Hepatic stellate cell (primary cell): ENCODE measurements at places on chromosomes 4 and X.
A peak's percentile ranks its signal among the peaks of the same experiment; 100 is the strongest.

GRCh38 chrX:152600853-152601633 is 36.7 kb upstream of the GABRQ start:
- DNase-seq, result no peak

DNA sequence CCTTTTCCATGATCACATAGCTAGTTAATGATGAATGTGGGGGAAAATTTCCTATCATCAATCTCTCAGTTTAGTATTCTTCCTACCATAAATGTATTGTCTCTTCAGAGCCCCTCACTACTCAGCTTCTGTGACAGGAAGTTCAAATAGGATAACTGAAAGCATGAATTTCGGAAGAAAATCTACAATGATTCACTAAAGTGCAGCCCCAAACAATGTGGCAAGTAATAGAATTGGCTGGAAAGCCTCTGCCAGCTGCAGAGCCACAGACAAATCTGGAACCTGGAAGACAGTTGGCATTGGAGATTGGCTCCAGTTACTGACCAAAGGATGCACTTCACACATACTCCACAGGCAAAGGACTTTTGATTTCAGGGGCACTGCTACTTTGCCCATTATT is 35.2 kb downstream of the EGF start:
- DNase-seq, result no peak

- DNase-seq, result no peak
These were observed 209.6 kb upstream of the MAGEB2 start for GRCh38 chrX:30005813-30006212.

DNA sequence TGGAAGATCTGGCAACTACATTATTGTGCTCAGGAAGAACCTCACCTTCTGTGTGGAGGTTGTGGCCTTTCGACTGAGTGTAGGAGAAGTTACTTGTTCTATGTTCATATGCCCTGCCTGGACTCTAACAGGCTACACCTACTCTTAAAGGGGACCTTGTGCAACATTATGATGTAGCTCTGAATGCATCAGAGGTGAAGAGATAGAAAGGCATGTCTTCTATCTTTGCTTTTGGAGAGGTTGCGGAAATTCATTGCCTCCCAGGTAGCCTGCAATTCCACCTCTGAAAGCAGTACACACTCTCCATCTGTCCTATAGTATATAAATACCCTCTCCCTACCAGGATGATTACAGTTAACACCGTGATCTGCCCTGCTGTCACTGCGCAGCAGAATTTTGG is 7.1 kb upstream of the SLAIN2 start:
- DNase-seq, result no peak

DNA sequence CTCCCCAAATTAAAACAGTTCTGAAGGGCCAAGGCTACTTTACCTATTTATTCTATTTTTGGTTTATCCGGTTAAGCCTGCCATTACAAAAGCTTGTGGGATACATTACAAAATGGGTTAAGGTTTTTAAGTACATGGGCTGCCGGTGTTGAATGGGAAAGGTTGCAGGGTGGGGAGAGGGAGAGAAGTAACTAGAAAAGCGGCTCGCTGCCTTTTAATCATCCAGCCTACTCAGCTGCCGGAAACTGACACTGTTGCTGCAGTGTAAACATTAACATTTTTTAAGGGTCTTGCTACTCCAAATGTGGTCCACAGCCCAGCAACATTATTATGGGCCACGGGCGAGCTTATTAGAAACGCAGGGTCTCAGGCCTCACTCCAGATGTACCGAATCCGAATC is 1.5 kb upstream of the IL1RAPL1 start:
- no peak for DNase-seq

- DNase-seq, result no peak
These were observed 43.6 kb upstream of the ENPP6 start for GRCh38 chr4:184261246-184261645.

DNA sequence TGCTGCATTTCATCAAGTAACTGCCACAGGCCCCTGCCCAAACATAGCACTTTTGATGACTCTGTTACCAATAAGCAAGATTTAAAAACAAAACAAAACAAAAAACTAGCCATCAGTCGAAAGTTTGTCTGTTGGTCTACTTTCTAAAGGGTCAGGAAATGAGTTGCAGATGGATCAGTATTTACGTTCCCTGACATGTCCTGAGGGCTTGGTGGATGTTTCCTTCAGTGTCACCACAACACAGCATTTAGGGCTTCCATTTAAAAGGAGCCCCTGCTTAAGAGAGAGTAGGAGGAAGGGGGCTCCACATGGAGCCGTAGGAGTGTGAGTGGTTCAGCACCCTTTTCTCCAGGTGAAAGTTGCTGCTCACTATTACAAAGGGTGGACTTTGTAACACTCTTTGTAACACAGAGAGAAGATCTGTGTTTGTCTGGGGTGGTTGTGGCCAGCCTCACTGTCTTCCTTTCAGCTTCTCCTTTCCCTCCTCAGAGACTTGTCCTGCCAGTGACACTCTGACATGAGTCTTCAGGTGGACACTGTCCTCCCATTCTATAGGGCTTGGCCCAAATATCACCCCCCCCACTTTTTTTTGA is 167.5 kb upstream of the PDE5A start:
- DNase-seq, result no peak

DNA sequence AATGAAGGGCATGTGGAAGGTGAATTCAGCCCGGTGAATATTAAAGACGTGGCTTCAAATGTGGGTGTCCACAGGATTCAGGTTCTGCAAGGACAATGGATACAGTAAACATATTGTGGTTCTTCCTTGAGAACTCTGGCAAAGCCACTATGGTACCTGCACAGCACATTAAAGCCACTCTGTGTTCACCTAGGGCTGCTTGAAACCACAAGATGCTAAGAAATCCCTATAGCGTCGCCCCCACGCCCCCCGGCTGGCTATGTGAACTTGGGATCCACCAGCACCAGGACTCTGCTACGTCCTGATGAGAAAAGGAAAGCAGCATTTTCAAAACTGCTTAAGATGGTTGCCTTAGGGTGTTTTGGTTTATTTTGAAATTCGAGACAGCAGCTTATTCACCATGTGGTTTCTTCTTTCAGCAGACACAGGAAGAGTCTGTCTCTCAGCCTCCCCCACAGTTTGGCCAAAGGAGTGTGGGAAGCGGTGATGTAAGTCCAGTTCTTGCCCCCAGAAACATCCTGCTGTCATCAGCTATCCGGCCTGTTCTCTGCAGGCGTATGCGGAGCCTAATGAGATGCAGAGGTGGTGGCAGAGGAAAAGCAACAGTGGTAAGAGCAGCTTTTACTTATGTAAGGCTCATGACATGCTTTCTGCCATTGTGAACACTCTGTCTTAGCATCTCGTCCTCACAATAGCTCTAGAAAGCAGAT is 111.5 kb downstream of the AFAP1 start:
- DNase-seq, result peak; percentile 83
